Naive thymus-derived CD4-positive, alpha-beta T cell (primary cell): ENCODE measurements at places on chromosomes 7 and 10. TPM values are rescaled to one million over a fixed set of nuclear protein-coding genes. Genes with fewer than 3 reads are reported as not detected.

The CUZD1 gene
- total RNA-seq, result 2.9 TPM

The GCK gene
- total RNA-seq, result 0.88 TPM

The CYP3A4 gene
- total RNA-seq, result not detected

The HTR7 gene
- total RNA-seq, result 0.13 TPM

The GLI3 gene
- 0.95 TPM for total RNA-seq

The ZNF365 gene
- total RNA-seq, result 0.32 TPM

The CLEC2L gene
- total RNA-seq, result not detected

The CUBN gene
- total RNA-seq, result 0.75 and 0.97 TPM in 2 replicates

The KCNH2 gene
- total RNA-seq, result 4.9 TPM

The MNX1 gene
- total RNA-seq, result not detected in 2 replicates

The ODAD2 gene
- not detected for total RNA-seq

The GNAT3 gene
- not detected in 2 replicates for total RNA-seq

The SLIT1 gene
- total RNA-seq, result 0.19 TPM

The MYOZ1 gene
- not detected for total RNA-seq
